Activated CD4-positive, alpha-beta T cell treated with anti-CD3 and anti-CD28 coated beads, Interleukin-2, Interleukin-6, amounts not matched to agents 100 ng/mL and 50 ng/mL, durations not matched to agents 16 hours and 8 hours (primary cell): ENCODE measurements at places on chromosomes 1 and 21.

DNA sequence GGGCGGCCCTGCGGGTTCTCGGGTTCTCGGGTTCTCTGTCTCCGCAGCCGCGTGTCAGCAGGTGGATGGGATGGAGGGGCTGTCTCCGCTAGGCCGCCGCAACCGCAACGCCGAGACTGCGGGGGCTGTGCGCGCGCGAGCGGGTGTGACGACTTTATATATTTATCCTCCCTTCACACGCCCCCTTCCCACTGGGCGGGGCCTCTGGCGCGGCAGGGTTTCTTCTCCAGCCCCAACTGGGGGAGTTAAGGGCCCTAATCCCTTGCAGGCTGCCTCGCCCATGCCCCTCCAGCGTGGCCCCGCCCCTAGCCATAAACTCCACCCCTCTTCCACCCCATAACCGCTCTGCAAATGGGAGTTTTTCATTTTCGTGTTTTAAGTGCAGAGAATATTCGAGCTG, 3.4 kb downstream of the IGSF21 start:
- no peak for DNase-seq

DNA sequence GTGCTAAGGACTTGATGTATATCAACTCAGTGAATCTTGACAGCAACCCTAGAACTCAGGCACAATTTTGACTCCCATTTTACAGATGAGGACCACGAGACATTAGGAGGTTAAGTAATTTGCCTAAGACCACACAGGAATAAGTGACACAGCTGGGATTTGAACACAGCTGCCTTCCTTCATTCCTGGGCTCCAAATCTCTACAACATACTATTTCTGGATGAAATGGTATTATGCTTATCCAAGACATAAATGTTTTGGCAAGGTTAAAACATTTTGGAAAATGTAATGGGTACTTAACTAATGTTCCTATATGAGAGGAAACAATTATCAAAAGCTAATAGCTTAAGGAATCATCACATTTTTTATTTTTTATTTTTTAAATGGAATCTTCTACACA, 4.8 kb downstream of the CLDN8 start:
- no peak for DNase-seq

DNA sequence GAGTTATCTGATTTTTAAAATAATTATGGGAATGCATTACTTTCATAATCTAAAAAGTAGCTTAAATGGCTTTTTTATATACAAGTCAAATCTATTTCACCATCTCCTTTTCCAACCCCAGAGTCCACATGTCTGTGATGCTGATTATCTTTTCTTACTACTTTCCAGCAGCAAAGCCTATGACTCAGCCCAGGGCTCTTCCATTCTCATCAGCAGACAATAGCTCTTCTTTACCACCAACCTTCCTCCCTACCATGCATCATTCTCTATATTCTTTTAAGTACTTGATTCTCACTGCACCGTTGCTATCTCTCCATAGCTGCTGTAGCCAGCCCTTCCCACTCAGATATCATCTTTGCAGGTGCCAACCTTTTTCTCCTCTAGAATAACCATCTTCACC, 61.3 kb downstream of the OVGP1 start:
- DNase-seq, result no peak

GRCh38 chr1:18256282-18257235, 149.0 kb downstream of the IGSF21 start:
- peak; percentile 25 for DNase-seq

DNA sequence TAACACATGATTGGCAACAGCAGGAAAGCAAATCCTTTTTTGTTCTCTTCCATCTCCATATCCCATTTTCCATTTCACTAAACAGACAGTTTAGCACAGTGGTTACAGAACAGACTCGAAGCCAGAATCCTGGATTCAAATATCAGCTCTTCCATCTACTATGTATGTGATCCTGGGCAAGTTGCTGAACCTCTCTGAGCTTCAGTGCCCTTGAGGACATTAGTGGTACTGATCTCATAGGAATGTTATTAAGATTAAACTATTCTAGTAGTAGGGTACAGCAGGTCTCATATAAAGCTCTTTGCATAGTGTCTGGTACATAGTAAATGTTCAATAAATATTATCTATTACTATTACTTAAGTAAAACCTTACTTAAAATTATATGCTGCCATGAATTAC, 13.8 kb upstream of the HHIPL2 start:
- DNase-seq, result no peak

- DNase-seq, result peak; percentile 55
Measured at GRCh38 chr1:206555473-206555935, 48.2 kb downstream of the RASSF5 start.

GRCh38 chr1:80441664-80442063, 1359.1 kb upstream of the ADGRL2 start:
- DNase-seq, result no peak

DNA sequence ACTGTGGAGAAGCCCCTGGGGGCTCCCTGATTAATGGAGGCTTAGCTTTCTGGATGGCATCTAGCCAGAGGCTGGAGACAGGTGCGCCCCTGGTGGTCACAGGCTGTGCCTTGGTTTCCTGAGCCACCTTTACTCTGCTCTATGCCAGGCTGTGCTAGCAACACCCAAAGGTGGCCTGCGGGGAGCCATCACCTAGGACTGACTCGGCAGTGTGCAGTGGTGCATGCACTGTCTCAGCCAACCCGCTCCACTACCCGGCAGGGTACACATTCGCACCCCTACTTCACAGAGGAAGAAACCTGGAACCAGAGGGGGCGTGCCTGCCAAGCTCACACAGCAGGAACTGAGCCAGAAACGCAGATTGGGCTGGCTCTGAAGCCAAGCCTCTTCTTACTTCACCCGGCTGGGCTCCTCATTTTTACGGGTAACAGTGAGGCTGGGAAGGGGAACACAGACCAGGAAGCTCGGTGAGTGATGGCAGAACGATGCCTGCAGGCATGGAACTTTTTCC, 24.8 kb downstream of the PCSK9 start:
- DNase-seq, result peak; percentile 27

DNA sequence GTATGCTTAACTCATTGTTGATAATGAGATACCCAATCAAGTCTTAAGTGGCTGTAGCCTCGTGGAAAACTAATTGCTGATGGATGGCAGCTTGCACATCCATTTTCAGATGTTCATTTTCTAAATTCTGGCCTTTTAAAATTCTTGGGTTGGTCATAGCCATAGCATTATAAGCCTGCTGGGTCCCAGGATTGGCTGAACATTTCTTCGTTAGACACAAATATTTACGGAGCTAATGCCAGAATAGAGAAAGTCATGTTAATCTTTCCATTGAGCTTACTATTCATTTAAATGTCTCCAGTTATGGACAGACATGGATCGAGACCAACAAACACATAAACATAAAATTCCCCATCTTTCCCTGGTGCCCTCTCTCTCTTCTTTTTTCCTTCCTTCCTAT, 32.5 kb downstream of the CENPF start:
- no peak for DNase-seq

DNA sequence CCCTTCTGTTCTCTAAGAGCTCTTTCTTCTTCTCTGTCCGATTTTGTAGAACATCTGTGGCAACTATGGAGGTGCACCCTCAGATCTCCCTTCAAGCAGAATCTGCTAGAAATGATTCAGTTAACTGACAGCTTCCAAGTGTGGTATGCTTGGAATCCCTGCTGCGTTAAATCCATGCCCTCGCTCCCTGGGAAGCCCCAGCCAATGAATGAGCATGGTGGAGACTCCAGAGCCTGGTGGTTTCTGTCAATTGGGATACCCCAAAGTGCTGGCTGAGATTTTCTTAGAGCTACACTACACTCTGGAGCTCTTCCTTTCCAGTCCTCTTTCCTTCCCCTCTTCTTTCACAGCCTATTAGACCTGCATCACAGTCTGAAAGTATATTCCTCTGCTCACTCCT, 116.3 kb upstream of the C1orf21 start:
- no peak for DNase-seq

DNA sequence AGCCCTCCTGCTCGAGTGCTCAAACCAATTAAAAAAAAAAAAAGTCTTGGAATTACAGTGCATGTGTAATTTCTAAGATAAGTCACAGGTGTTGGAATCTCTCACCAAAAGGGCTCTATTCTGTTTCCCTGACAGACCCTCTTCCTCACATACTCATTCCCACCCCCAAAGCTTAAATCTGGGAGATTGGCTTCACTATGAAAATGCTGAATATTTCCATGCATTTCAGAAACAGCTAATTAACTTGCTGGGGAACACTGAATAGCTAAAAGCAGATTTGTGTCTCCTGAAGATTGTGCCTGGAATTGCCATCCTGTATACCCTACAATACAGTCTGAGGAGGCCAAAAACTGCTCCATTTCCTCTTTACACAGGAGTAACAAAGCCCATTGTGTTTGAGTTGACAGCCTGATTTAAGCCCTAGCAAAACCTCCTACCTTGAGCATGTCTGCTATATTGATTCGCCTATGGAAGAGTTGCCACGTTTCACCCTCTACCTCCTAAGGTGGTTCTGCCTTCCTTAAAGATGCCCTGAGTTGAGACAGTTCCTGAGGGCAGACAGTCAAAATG, 1.4 kb upstream of the PIK3R3 start:
- no peak for DNase-seq

DNA sequence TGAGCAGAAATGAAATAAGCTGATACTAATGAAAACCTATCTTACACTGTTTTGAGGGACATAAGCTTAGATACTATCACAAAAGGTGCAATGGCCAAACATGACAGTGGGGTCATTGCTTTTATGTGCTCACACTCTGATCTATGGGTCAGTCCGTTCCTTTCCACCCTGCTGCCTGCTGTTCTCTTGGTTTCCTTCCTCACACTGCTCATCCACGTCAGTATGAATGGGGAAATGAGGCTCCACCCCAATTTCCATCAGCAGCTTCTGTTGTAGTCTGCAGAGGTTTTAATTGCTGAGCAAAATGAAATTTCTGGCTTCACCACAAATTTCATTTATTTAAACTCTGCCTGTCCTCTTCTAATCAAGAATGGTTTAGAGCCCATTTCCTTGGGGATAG, 155.2 kb downstream of the GABPA start:
- DNase-seq, result no peak

GRCh38 chr1:104646233-104646632, 896.5 kb downstream of the AMY1C start:
- DNase-seq, result no peak

DNA sequence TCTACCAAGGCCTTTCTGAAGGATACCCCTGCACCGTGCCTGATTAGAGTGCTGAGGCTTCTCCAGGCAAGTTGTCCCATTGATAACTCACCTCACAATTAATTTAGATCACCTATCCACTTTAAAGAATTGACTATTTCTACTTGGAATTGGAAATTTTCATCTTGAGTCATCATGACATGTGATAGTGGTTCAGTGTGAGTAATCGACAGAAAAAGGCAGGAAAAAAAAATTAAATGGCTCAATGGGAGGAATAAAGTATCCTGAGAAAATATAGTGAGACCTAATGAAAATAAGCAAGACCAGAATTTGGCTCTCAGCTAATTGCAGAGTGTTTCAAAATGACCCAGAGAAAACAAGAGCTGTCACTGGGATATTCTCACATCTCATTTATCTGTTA, 222.4 kb upstream of the C8B start:
- no peak for DNase-seq

GRCh38 chr1:173294843-173295242, 87.7 kb upstream of the TNFSF4 start:
- DNase-seq, result no peak

GRCh38 chr1:211625040-211625439, 46.1 kb upstream of the SLC30A1 start:
- DNase-seq, result no peak

- DNase-seq, result no peak
Measured at GRCh38 chr1:55382806-55383305, 167.7 kb upstream of the USP24 start.

DNA sequence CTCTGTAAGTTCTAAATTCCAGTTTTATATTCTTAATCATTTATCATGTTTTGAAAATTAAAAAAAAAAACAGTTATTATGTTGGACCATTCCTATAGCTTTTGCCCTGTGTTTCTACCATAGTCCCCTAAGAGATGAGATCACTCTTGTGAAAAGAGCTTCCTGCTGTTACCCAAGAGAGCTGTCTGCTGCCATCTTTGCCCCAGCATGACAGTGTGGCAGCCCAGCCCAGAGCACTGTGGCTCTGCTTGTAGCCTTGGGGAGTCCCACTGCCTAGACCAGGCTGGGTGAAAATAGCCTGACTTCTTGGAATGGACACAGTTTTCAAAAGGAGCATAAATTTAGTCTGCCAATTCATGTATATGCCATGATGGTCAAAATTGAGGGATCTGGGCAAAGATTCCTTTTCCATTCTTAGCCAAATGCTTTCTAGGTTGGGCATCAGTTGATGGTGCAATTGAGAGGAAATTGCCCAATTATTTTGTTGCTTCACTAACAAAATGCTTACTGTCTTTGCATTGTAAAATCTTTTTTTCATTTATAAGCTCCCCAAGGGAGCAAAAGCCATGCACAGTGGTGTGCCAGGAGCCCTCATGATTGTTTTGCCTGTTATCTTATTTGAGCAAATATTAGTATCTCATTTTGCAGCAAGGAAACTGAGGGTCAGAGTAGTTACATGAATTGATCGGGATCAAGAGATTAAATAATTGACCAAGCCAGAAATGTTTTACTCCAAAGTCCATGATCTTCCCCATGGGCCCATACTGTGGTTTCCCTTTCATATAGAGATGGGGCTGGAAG, 72.8 kb downstream of the ETS2 start:
- DNase-seq, result no peak

DNA sequence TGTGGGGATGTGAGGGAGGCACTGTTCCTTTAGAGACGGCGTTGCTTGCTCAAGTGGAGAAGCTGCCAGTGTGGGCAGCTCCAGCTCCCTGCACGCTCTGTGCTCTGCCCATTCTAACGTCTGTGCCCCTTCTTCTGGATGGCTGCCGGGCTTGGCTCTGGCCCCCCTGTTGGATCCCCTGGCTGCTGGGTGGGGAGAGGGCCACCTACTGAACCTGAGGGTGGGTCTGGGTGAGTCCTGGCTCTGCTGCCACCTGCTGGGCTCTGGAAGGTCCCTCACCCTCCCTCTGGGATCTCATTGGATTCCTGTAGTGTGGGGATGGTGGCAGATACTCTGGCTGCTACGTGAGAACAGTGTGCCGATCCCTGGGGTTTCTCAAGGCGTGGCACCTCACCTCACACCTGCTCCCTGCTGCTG, 5.0 kb downstream of the PFKL start:
- peak; percentile 51 for DNase-seq

- peak; percentile 74 for DNase-seq
Measured at GRCh38 chr1:223748405-223748772, 36.0 kb downstream of the CAPN2 start.

GRCh38 chr1:41751804-41752513, 166.8 kb downstream of the HIVEP3 start:
- peak; percentile 38 for DNase-seq

DNA sequence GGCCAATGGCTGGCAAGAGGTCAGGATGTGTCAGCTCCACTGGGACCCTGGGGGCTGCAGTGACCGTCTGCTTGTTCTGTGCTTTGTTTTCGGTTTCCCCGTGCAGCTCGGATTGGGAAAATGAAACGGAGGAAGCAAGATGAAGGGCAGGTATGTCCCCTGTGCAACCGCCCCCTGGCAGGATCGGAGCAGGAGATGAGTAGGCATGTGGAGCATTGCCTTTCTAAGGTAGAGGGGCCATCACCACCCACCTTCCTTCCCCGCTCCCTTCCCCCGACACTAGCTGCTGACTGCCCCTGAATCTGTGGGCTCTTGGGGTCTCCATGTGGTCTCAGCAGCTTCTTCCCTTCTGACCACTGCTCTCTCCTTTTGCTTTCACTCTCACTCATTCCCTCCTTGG, 38.8 kb downstream of the TMEM53 start:
- DNase-seq, result no peak
